ENCODE measurements at places on chromosomes 12 and 14.

GRCh38 chr14:64232095-64232838, 61.9 kb downstream of the ESR2 start:
- no peak for DNase-seq

- DNase-seq, result no peak
Measured at GRCh38 chr14:60163693-60164092, 1.5 kb downstream of the DHRS7 start.

DNA sequence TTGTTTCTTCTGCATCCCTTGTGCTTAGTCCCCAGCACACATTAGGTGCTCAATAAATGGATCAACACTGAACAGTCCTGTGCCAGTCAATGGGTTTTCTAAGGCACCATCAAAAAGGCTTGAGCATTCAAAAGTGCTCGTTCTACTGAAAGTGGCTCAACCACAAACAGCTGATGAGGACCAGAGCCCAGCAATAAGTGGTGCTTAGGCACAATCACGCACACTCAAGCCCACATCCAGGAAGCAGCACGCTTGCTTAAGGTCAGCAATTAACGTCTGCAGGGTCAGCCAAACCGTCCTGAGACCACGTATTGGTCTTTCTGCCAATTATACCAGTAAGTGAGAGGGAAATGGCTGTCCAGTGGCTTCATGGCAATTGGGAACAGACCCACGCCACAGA, 56.5 kb downstream of the PRIMA1 start:
- DNase-seq, result no peak

- DNase-seq, result no peak
Measured at GRCh38 chr14:77148510-77149231, 7.1 kb upstream of the ZDHHC22 start.

GRCh38 chr14:38291681-38292467, 36.0 kb upstream of the CLEC14A start:
- no peak for DNase-seq

- no peak for DNase-seq
Measured at GRCh38 chr12:15931590-15932053, 20.5 kb downstream of the DERA start.
